Activated CD8-positive, alpha-beta memory T cell treated with anti-CD3 and anti-CD28 coated beads, Interleukin-2, amount 50 U/mL, for 48 hours (primary cell): ENCODE measurements at places on chromosomes 4 and X.

GRCh38 chr4:147480891-147481576 lies at the start of gene EDNRA:
TSS of gene EDNRA (plus strand) at chr4:147481097. CDS start at chr4:147485682, 4,585 bp downstream.
- no peak for DNase-seq

GRCh38 chrX:100717363-100717762 lies 14.6 kb downstream of the SYTL4 start:
- DNase-seq = no peak

DNA sequence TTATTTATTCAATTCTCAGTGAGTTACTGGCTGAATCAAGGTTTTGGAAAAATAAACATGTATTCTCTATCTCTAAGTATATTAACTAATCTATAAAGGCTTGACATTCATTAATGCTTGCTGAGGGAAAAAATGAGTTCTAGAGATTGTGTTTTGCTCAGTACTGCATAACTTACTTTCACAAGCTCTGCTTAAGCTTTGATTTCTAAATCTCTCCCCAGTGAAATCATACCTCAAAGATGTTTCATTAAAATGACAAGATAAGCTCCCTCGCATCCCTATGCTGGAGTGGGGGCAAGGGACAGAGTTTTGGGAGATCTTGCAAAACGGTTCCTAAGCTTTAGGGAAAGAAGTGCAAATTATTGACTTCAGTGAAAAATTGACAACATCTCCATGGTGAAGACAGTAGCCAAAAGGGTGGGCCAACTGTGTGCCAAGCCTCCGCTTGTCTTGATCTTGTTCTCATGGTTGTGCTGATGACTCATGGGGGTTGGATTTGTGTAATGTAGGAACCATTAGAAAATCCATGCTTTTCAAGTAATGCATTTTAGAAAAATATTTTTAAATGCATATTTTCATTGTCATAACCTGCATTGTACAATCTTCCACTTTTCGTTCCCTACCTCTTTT lies 521.4 kb downstream of the RPA4 start:
- DNase-seq = no peak

GRCh38 chr4:87117051-87117731 lies 103.2 kb downstream of the KLHL8 start:
- no peak for DNase-seq

GRCh38 chr4:78650106-78651024 lies 98.8 kb downstream of the ANXA3 start:
- DNase-seq = no peak

- no peak for DNase-seq
These were observed 82.5 kb downstream of the HS6ST2 start for GRCh38 chrX:132875650-132876522.

DNA sequence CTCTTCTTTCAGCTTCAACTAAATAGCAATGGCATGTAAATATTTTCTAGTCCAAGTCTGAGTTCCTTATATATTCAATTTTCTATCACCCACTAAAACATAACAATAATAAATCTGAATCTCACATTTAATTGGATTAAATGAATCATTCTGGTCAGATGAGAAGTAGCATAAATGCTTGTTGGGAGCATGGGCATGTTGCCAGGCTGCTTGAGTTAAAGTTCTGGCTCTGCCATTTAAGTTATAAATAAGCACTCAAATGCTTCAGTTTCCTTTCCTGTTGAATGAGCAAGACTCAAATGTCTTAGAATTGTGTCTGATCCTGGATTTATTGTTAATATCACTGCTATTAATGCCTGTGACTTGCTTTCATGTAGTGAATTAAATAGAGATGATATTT lies 496.3 kb downstream of the STPG2 start:
- DNase-seq = no peak

GRCh38 chr4:169341490-169341889 lies 70.7 kb upstream of the SH3RF1 start:
- no peak for DNase-seq

DNA sequence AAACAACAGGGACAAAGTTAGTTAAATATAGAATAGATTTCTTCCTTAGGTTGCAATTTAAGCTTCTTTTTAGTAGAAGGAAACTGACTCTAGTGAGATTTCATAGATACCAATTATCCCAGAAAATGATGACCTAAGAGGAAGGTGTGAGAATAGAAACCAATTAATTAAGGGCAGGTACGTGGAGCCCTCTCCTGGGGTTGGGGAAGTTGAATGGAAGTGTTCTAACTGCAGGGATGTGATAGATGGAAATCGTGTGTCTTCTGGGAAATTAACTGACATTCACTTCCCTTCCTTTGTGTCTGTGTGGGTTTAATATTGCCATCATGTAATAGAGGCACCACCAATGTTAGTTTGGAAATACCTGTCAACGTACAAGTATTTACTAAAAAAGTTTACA lies 204.1 kb upstream of the ANK2 start:
- no peak for DNase-seq

DNA sequence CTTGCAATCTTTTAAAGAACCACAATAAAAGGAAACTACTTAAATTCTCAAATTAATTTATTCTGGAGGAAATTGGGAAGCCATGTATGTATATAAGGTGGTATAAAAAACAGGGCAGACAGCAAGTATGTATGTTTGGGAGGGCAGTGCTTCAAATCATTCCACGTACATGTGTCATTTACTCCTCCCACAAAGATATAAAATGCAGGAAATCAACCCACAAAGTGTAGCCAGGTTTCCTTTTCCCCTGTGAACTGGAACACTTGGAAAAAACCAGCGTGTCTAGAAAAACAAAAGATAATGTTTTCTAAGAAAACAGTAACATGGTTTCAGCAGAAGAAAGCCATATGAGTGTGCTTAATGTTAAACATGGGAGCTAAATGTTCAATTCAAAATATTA lies 156.7 kb upstream of the FAM47A start:
- DNase-seq = no peak

GRCh38 chr4:158945529-158946108 lies 157.3 kb upstream of the RAPGEF2 start:
- DNase-seq = no peak

- no peak for DNase-seq
These were observed 49.7 kb downstream of the MID1IP1 start for GRCh38 chrX:38850807-38851544.

DNA sequence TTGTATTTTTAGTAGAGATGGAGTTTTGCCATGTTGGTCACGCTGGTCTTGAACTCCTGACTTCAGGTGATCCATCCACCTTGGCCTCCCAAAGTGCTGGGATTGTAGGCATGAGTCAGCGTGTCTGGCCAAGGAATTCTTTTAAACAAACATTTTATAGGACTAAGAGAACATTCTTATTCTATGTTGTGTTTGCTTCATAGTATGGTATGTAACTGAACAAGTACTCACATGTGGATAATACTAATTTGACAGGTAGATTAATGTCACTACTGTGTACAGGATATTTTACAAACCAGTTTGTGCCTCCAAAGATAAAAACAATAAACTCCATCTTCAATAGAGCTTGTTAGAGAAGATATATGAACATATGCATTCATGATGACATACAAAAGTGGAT lies 1353.4 kb downstream of the PCDH7 start:
- no peak for DNase-seq

- DNase-seq = no peak
These were observed 30.1 kb downstream of the HAND2 start for GRCh38 chr4:173499658-173500535.

DNA sequence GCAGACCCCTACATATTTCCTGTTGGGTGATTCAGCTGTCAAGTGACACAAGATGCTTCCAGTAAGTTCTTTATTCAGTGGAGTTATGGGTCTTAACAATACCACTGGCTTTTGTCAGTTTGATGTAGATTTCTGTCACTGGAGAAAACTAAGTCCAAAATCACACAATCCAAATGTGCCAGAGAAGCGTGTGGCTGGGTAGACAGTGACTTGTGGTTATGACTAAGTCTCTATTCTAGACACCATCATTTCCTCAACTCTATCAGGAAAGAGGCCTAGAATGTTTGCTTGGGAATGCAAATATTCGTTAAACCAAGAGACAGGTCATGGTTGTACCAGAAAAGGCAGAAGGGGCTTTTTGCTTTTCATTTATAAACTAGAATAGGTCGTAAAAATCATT lies 54.4 kb upstream of the HS3ST1 start:
- DNase-seq = no peak

DNA sequence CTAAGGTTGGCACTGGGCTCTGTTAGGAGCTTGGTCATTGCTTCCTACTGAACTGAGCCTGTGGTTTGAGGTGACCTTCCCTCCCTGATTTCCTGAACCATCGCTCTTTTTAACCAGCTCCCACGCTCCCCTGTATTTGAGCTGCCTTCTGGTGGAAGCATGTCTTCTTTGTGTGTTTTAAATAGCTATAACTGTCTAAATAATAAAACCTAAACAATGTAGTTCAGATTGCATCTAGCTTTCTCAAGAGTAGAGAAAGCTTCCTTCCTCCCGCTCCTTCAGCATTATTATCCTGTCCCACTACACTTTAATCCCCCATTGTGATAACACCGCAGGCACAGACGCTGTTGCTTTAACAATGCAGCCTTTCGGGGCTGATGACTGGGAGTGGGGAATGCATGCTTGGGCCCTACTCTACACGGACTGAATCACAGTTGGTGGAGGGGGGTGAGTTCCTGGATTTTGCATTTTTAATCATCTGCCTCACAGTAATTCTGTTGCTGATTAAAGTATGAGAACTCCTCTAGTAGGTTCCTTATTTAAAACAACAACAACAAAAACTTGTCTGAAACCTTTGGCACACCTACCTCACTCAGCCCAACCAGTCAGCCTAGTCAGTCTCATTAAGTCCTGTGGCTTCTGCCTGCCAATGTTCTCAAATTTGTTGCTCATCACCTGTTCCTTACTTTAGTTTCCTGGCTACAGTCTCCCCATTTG lies 6.6 kb downstream of the SMS start:
- no peak for DNase-seq

GRCh38 chr4:1767770-1768366 lies 25.2 kb upstream of the FGFR3 start:
- no peak for DNase-seq

GRCh38 chrX:63889001-63889400 lies 104.0 kb upstream of the ARHGEF9 start:
- no peak for DNase-seq

- DNase-seq = no peak
These were observed 23.7 kb downstream of the TBL1X start for GRCh38 chrX:9488586-9488985.

DNA sequence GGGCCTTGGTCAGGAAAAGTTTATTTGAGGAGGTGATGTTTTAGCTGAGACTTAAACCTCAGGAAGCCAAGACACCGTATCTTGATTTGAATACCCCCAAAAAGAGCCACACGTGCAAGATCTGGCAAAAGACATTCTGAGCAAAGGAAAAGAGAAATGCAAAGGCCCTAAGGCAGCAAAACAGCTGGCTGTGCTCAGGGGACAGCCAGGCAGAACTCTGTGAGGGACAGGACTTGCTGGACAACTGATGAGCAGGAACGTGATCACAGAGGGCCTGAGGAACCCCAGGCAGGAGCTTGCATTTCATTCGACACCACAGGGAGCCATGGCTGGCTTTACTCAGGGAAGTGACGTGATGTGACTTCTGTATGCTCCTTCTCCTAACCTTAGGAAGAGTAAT lies 56.0 kb downstream of the OCRL start:
- DNase-seq = no peak

DNA sequence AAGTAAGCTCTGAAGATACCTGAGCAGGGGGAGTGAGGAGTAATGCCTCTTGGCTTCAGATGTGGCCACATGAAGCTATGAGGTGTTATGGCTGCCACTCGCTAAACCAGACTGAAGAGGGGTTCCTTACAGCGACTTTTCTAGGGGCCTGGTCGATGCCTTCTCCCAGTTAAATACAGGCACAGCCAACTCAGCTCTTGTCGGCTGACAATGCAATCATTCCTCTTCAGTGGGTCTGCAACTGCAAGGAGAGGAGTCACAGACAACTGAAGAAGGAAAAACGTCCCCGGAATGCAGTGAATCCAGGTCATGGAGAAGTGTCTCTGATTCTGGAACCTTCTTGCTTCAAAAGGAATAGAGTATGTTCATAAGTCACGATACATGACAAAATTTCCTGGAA lies 106.4 kb downstream of the RNF150 start:
- DNase-seq = no peak

DNA sequence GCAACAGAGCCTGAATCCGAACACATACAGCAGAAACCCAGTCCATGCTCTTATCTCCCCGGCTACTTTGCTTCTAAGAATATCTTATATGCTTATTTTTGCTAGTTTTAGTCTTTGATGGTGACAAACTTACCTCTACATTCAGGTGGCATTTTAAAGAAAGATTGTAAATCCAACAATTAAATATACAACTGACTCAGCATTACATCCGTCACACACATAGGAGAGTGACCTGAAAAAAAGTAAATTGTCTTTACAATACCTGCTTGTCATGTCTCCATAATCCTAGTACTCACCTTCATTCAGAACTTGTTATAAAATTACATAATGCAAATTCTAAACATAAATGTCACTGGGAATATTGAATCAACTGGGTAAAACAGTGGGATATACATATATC lies 30.6 kb upstream of the BMP3 start:
- DNase-seq = no peak

DNA sequence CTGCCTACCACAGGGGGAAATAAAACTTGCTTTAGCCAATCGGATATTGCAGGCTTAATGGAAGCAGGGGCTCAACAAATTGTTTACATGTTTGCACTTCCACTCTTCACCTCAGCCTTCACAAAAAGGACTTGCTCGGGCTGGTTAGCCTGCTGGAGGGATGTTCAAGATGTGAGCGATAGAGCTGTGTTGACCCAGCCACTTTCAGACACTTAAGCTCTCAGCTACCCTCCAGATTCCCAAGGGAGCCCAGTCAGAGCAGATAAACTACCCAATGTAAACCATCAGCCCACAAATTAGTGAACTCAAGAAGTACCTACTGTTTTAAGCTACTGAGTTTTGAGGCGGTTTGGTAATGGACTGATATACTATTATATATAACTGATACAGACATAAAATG lies 508.4 kb upstream of the FTHL17 start:
- DNase-seq = no peak

DNA sequence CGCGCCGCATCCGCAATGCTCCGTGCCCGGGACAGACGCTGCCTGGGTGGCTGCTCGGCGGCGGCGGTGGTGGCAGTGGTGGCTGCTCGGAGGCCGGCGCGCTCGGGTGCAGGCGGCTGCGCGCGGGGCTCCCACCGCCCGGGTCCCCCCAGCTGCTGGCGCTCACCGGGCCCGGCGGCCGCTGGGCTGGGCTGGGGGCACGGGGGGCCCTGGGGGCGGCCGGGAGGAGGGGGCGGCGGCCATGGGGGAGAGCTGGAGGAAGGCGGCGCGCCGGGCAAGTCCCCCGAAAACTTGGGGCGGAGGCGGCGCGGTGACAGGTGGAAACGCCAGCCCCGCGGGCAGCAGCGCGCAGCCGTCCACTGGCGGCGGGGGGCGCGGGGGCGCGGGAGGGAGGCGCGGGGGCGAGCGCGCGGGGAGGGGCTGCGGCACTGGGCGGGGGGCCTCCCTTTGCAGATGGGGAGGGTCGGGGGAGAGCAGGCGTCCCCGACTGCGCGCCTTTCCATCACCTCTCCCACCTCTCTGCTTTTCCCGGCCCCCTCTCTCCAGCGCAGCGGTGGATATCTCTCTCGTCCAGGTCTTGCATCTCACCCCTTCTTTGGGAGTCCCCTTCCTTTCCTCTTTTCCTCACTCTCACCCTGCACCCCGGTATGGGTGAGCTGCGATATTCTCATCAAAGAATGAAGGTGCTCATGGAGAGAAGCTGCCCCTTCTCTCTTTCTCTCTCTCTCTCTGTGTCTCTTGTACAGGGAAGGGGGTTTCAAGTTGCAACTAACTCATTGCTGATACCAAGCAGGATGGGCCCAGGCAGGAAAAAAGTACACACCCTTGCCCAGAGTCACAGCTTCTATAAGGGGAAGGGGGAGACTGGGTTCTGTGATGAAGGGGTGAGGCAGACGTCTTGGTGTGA lies 83.7 kb upstream of the DHRSX start:
- DNase-seq = no peak
